Cardiac muscle cell (in vitro differentiated cells and primary cell): ENCODE measurements at places on chromosomes 11 and 22. TPM values are rescaled to one million over a fixed set of nuclear protein-coding genes. Genes with fewer than 3 reads are reported as not detected.

GRCh38 chr22:19361501-19362103, 69.9 kb downstream of the HIRA start:
- no peak for DNase-seq

Gene MS4A6E
- polyA plus RNA-seq: not detected in 2 replicates

Gene CDC42BPG
- polyA plus RNA-seq: 2.2 and 3.5 TPM in 2 replicates

GRCh38 chr11:122755941-122756340, 82.4 kb upstream of the CRTAM start:
- DNase-seq: peak; percentile 30

GRCh38 chr22:28279888-28280287, 360.8 kb upstream of the PITPNB start:
- DNase-seq: no peak

DNA sequence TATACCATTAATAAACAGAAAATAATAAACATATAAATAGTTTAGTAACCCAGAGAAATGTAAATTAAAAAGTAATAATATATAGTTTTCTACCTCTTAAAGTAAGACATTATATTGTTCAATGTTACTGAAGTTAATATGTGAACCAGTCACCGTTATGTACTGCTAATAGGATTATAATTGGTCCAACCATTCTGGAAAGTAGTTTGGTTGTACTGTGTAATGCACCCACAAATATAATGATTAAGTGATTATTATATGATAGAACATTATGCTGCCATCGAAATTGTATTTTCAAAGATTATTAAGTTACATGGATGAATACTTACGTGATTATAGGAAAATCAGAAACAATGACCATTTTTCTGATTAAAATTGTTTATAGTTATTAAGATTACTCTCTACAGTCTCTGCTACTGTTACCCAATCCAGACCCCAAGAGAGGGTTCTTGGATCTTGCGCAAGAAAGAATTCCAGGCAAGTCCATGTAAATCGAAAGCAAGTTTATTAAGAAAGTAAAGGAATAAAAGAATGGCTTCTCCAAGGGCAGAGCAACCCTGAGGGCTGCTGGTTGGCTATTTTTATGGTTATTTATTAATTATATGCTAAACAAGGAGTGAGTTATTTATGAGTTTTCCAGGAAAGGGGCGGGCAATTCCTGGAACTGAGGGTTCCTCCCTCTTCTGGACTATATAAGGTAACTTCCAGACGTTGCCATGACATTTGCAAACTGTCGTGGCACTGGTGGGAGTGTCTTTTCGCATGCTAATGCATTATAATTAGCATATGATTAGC, 50.1 kb downstream of the ACER3 start:
- DNase-seq: no peak

DNA sequence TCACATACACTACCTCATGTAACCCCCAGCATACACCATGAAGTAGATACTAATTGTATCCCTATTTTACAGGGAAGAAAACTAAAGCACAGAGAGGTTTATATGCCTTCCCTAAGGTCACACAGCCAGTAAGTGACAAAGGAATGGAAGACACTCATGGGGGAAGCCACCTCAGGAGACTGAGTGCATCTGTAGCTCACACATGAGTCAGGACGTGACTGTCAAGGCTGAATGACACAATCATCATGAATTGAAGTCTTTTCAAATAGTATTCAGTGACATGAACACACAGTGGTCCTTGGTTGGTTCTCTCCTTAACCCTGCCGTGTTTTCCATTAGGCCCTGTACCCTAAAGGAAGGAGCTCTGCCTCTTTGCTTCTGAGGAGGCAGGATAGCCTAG, 463.0 kb downstream of the NTM start:
- DNase-seq: no peak

- no peak for DNase-seq
These were observed 22.2 kb downstream of the CLDN5 start for GRCh38 chr22:19501897-19502447.

Gene SERHL2
- polyA plus RNA-seq: 2.7 and 10.8 TPM in 2 replicates

Gene TPBGL
- polyA plus RNA-seq: 0.07 and 0.56 TPM in 2 replicates

Gene SLC22A6
- not detected in 2 replicates for polyA plus RNA-seq

- DNase-seq: no peak
These were observed 53.7 kb downstream of the GALNT18 start for GRCh38 chr11:11567936-11568650.

Gene ELMOD1
- polyA plus RNA-seq: 0.64 and 1.1 TPM in 2 replicates

- no peak for DNase-seq
These were observed 132.8 kb downstream of the ATXN10 start for GRCh38 chr22:45804319-45804985.

Gene TSPAN32
- polyA plus RNA-seq: 18.5 and 24.8 TPM in 2 replicates

GRCh38 chr11:121452609-121453150, at the start of gene SORL1-AS1:
Gene SORL1-AS1, minus strand, starts transcription at chr11:121452967.
- no peak for DNase-seq

- DNase-seq: peak; percentile 90
These were observed 23.9 kb upstream of the SCGB1A1 start for GRCh38 chr11:62394825-62395538.

Gene ZNRF3
- polyA plus RNA-seq: 23.8 and 25.5 TPM in 2 replicates

DNA sequence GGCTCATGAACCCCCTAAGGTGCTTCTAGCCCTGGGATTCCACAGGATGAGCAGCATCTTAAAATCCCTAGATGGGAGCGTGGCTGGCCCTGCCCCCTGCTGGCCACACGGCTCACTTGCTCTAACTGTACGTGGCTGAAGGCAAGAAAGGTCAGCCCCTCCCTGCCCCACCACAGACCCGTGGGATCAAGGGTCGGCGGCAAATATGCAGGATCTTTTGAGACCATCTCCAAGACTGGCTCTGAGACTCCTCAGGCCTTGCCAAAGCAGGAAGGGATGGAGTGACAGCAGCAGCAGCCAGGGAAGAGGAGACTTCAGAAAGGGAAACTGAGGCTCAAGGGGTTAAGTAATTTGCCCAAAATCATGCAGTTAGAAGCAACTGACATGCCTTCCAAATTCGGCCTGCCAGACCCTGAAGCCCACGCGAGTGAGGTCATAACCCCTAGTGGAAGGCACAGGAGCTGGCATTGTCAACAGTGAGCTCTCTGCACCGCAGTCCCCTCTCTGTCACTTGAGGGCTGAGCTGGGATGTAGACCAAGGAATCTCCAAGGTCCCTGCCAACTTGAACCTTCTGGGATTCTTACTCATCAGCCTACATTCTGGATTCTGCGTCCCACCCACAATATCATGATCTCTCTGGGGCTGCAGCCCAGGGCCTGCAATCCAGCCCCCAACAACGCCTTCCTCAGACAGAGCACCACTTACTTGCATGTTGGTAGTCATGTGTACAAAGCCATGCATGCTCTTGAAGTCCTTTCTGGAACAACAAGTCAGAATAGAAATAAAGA, 31.4 kb downstream of the CREB3L1 start:
- DNase-seq: peak; percentile 78

DNA sequence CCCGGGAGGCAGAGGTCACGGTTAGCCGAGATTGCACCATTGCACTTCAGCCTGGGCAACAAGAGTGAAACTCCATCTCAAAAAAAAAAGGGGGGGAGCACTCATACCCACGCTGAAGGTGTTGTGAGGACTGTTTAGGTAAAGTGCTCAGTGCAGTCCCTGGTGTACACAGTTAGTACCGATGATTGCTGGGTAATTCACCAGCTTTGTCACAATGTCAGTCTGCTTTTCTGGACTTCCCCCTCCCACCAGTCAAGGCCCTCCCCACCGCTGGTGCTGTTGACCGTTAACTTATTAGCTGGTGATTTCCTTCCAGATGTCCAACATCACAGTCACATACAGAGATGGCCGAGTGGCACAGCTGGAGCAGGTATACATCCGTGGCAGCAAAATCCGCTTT, 11.9 kb downstream of the SNRPD3 start:
- no peak for DNase-seq
